Jurkat, Clone E6-1 (cell line): ENCODE measurements at places on chromosomes 1 and 21.

- no peak for DNase-seq
Observed at GRCh38 chr1:47727051-47727696, 270.0 kb downstream of the TRABD2B start.

DNA sequence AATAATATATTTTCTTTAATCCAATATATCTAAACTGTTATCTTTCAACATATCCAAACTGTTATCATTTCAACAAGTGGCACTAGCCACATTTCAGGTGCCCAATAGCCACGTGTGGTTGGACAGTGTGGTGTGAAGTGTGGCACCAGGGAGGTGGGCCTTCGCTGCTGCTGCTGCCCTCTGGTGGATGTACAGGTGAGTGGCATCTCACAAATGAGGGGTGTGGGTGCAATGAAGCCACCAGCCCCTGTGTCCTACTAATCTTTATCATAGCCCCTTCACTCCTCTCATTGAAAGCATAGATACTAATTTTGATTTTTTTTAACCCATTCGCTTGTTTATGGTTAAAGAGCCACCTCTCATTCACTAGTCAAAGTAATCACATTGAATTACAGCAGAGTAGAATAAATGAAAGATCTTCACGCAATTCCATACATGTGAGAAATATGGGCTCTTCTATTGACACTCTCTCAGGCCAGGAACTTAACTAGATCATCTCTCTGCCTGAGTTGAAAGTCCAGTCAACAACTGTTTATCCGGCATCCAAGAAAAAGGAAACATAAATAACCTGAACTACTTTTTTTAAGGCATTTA is 499.2 kb downstream of the OMA1 start:
- DNase-seq, result peak; percentile 7

- DNase-seq, result no peak
Observed at GRCh38 chr1:109880971-109881894, 29.4 kb upstream of the CSF1 start.

DNA sequence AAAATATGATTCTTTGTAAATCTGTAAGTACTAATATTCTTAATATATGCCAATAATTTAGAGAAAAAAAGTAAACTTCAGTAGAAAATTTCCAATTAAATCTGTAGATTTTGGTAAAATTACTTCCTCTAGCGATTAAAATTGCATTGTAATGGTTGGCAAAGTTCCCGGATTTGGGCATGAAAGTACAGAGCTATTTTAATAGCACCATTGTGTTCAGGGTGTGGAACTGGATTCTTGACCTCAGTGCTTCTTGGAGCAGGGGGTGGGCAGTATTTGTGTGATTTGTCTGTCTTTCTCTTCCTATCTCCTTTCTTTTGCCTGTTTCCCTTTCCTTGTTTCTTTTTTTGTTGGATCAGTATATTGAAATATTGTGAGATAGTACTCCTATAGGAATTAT is 72.1 kb downstream of the DNM3 start:
- no peak for DNase-seq

DNA sequence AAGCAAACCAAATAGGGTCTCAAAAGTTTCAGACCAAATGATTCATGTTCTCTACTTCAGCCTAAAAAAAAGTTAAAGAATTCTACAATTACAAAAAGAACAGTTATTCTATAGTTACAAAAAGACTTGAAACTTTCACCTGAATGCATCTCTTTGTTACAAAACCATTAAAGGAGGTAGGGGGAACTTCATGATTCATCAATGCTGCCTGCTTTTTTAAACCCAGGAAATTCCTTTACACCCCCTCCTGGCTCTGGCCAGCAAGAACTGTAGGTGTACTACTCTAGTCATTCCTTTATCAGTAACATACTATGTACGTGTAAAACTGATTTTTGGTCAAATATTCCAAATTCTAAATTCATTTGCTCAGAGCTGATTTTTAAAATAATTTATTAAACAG is 5.0 kb downstream of the FAF1 start:
- no peak for DNase-seq

DNA sequence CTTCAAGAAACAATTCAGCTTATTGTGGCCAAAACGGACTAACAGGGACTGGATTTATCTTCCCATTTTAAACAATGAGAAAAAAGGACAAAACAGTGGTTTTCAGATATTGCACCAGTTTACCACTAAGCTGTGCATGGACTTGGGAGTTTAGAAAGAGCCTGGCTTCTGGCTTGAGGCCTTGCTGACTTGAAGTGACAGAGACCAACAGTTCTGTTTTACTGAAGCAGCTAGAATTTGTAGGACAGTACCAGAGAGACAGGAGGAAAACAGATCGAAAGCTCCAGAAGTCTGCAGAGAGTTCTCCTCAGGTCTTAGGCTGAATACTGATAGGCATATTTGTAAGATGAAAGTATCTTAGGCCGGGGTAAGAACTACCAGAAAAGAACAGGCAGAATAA is 20.5 kb downstream of the FCRL4 start:
- no peak for DNase-seq

DNA sequence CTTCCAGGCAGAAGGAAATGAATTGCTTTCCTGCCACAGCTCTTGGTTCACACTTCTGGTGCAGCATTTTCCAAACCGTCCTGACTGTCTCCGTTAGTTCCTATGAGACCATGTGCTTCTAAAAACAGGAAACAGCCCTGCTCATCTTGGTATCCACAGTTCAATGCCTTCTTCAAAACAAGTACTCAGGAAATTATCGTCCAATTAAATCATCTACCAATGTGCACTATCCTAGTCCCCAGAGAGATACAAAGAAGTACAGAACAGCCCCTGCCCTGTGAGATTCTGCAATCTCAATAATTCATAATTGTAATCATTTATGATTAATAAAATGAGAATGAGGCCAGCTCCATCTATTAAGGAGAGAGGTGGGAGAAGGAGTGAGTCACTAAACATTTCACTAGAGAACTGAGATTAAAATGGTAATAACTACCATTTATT is 11.2 kb downstream of the CLEC20A start:
- no peak for DNase-seq
